GM23248 (cell line): ENCODE measurements at places on chromosomes 13 and 19.

GRCh38 chr19:34428549-34429285 is 536 bp downstream of the UBA2 start:
- peak; percentile 77 for DNase-seq

- no peak for DNase-seq
Observed at GRCh38 chr13:53241891-53242348, 213.3 kb downstream of the OLFM4 start.

DNA sequence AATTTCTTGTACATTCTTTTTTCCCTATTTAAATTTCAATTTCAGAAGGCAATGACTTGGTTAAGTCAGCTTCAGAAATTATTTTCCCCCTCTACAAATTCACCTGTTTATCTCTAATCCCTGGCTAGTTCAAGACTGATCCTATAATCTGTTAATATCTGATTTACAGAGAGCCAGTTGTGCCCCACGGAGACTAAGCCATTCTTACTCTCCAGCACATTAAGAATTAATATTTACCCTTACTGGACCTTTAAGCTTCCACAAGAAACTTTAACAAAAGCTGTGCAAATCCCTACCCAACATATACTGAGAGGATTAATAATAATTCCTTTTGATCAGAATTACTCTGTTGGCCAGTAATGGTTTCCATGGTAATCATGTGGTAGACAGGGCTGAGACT is 786.2 kb downstream of the PCDH9 start:
- DNase-seq: no peak

DNA sequence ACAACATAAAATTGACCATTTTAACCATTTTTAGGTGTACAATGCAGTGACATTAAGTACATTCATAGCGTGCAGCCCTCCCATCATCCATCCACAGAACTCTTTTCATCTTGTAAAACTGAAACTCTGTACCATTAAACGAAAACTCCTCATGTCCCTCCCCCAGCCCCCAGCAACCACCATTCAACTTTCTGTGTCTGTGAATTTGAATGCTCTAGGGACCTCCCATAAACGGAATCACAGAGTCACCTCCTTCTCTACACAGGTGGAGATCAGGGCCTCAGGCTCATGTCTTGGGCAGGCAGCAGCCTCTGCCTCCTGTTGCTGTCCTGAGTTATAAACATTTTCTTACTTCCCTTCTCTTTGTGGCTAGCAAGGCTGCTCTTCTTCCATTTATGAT is 7.3 kb upstream of the CCNE1 start:
- DNase-seq: no peak
